ENCODE measurements at places on chromosomes 6 and 20.
A peak's percentile ranks its signal among the peaks of the same experiment; 100 is the strongest.

DNA sequence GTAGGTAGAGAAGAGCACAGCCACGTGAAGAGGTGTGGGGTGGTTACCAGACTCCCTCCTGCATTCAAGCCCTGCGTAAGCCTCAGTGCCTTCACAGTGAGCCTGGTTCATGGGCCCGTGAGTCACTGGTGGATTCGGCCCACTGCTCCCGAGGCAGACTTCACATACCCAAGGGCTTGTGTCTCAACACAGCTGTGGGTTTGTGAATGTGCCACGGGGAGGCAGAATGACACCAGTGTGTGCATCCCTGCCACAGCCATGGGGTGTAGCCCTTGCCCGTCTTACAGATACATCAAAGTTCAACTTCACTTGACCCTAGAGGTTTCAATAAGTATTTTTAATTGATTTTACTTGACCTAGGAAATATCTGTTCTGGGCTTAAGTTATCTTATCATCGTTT, 108.5 kb downstream of the MAP3K4 start:
- no peak for DNase-seq

DNA sequence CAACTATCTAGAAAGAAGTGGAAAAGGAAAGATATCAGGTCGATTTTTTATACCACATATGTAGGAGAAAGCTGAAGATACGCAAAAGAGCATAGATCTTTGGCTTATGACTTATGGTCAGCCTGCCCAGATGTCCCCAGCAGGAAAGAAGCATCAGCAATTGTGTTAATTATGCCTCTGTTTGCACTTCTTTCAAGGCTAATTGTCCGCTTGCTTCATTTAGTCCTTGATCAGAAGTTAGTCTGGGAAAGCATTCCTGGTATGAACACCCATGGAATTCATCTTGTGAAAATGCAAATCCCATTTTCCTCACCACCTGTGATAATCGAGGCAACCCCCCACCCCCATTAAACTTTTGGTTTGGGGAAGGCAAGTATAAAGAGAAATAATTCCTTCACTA, 62.8 kb downstream of the ATP9A start:
- no peak for DNase-seq

- no peak for DNase-seq
Observed at GRCh38 chr6:3546121-3546520, 89.3 kb upstream of the SLC22A23 start.

- peak; percentile 15 for DNase-seq
Observed at GRCh38 chr6:710601-711571, 17.9 kb upstream of the EXOC2 start.

DNA sequence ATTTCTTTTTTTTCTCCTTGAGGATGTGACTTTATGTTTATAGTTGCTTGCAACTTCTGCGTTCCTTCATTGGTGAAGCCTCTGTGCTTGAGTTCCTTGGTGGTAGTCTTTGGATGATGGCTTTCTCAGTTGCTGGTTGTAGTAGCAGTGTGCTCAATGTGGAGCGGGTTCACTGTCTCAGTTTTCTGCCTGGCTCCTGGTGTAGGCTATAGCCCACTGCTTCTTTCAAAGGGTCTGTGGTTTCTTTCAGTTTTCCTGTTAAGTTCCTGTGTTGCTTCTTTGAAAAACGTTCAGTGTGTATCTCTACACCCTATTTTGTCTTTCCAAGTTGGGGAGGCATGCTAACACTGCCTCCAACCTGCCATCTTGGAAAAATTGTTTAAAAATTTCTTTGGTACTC, 33.9 kb upstream of the ZBTB24 start:
- no peak for DNase-seq

DNA sequence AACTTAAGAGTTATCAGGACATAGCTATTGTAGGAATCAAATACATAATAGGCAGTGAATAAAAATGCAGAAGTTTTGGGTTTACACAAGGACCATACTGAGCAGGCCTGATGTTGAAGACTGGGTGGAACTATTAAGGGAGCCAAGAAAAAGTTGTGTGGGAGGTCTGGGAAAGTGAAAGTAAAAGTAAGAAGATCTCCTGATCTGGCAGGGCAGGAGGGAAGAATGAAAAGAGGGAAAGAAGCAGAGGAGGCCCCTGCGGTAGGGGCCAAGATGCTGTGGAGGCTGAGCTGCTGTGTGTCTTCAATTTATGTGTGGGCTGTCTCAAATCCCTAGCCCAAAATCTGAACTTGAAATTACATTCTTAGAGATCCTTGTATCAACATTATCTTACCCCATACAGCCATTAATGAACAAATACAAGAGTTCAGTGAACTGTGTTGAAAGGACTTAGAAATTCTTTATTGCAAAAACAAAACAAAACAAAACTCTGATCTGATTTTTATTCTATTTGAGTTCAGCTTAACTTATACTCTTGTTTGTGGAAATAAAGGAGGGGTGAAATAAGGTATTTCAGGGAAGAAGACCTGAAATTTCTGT, 1183.8 kb downstream of the HACE1 start:
- peak; percentile 13 for DNase-seq

DNA sequence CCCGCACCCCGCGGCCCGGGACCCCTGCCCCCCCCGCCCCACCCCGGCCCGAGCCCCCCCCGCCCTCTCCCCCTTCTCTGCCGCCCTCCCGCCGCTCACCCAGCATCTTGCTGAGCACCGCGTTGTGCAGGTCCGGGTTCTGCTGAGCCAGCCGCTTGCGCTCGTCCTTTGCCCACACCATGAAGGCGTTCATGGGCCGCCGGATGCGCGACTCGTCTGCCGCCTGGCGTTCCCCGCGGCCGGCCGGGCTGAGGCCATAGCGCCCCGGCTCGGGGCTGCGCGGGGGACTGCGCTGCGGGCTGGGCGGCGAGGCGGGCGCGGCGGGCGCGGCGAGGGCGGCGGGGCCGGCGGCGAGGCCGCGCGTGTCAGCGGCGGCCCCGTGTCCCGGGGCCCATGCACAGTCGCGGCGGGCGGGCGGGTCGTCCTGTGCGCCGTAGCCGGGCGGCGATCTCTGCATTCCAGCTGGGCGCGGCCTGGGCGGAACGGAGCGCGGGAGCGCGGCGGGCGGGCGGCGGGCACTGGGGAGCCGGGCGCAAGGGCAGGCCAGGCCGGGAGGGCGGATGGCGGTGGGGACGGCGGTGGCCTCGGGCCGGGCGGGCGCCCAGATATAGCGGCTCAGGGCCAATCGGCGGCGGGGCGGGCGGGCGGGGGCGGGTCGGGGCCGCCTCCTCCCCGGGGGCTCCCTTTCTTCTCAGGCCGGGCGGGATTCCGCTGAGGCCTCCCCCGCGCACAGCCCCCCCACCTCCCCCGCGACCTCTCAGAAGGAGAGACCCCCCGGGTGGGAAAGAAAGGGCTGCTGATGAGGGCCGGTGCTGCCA, at the start of gene SOX18:
TSS of gene SOX18 (minus strand) at position 580 of the 818 bp plus-strand sequence. CDS start at position 457, 123 bp downstream.
- DNase-seq: no peak

DNA sequence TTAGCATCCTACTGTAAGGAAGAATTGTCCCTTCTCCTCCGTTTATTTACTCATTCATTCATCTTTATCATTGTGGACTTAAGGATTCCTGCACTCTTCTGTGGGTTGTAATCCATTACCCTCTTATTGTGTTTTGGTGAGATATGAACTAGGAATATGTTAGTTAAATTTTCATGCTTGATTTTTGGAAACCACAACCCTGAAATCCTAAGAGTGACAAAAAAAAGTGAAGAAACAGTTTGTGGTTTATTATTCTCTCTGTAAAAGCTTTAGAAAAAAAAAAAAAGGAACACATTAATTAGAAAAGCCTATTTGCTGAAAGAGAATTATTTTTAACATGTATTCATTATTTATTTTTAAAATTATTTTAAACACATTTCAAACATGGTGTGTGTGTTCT, 36.7 kb upstream of the INSM1 start:
- no peak for DNase-seq

DNA sequence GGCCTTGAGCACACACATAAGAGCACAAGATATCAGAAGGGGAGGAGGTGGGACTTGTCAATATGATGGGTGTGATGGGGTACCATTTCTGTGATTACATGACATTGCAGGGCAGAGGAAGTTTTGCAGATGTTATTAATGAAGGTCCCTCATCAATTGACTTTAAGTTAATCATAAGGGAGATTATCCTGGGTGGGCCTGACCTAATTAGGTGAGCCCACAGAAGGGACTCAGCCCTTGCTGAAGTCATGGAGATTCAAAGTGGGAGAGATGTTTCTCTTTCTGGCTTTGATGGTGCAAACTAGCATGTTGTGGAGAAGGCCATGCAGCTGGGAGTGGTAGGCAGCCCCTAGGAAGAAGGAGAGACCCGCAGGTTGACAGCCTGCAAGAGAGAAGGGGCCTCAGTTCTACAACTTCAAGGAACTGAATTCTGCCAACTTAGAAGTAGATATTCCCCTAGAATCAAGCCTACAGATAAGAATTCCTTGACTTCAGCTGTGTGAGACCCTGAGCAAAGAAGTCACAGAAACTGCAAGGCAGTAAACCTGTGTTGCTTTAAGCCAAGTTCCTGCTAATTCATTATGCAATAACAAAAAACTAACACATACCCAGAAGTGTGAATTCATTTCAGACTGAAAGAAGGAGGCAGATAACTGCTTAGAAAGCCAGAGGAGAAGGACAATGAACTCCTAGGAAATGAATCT, 131.3 kb downstream of the LRFN2 start:
- DNase-seq: no peak

DNA sequence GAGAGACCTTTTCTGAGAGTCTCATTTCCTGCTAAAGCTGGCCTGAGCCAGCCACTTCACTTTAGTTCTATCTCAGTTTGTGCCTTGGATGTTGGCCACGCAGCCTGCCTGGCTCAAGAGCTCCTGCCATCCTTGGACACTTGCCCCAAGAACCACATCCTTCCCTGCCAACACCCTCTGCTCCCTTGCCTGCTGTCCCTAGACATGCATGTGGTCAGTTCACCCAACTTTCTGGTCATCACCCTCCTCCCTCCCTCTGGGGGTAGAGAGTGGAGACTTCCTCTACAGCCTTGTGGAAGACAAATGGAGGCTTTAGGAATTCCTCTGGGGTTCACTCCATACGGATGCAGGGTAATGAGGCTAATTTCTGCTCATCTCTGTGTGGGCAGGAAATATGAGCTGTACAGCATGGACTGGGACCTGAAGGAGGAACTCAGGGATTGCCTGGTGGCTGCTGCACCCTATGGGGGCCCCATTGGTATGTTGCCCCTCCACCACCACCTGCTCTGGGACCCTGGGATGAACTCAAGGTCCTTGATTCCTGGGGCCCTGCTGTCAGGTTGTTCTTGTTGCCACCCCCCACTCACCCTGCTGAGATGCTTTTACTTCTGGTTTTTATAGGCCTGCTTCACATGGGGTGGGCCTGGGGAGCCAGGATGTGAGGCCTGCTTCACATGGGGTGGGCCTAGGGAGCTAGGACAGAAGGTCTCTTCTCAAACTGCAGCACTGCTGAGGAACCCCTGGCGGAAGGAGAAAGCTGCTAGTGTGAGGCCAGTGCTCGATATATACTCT, 13.8 kb upstream of the PTPRA start:
- no peak for DNase-seq

- no peak for DNase-seq
Observed at GRCh38 chr20:1357921-1358671, 29.2 kb upstream of the SDCBP2 start.

Data from bone marrow (tissue), 2 donors.